ENCODE measurements at places on chromosomes 4 and X.

- no peak for DNase-seq
Observed at GRCh38 chr4:75745161-75745560, 20.8 kb downstream of the USO1 start.

- DNase-seq: no peak
Observed at GRCh38 chr4:166274136-166274761, 401.2 kb downstream of the TLL1 start.

- DNase-seq: no peak
Observed at GRCh38 chr4:150244600-150244999, 166.4 kb downstream of the DCLK2 start.

DNA sequence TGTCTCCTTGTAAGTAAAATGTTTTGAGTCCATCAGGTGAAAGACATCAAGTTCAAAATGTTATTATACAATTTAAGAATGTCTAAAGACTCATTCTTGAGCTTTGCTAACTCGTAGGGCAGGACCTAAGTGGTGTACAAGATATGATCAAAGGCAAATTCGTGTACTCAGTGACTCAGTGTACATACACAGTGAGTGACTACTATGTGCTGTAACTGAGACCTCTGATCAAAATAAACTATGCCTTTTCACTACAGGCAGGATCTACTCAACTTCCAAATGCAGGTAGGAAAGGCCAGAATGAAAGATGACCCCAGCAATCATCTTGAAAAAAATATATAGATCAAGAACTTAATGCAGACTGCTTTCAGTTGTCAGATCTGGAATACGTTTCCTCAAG is 49.9 kb downstream of the ADGRG2 start:
- DNase-seq: no peak

GRCh38 chr4:39319676-39320075 is 46.5 kb downstream of the RFC1 start:
- no peak for DNase-seq

GRCh38 chr4:47485768-47486167 is 693 bp downstream of the ATP10D start:
- DNase-seq: no peak

DNA sequence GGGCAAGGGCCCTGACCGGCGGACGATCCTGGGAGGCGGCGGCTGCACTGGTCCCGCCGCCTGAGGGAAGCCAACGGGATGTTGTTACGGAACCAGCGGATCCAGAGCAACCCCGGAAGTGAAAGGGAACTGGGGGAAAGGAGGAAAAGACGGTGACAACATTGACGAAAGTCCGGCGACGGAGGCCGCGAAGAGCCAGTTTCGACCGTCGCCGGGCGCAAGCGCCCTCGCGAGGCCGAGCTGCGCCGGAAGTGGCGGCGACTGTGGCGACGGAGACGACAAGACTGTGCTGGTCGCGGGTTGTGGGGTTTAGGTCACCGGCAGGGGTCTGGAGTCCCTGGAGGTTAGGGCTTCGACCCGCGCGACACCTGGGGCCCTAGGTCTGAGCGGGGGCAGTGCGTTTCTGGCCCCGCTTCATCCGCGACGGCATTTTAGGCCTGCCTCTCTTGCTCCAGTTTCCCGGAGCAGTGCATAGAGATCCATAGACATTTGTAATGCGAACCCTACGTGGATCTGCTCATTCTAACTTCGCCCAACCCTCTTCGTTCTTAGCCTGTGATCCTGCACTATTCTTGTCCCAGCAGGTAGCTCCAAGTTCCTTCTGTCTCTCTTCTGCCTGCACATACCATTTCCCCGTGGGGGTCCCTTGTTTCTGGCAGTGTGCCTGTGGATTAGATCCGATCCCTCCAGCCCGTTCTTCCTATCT is at the start of gene BOD1L1:
Gene BOD1L1 (minus strand): TSS at position 120 of the 706 bp plus-strand sequence. CDS start 138 bp downstream, outside the sequence.
- peak; percentile 81 for DNase-seq

GRCh38 chr4:163611182-163611581 is 116.7 kb downstream of the TMA16 start:
- DNase-seq: no peak

GRCh38 chr4:57122959-57123358 is 12.8 kb upstream of the IGFBP7 start:
- DNase-seq: no peak

GRCh38 chrX:44874420-44875184 is 1.6 kb downstream of the KDM6A start:
- peak; percentile 81 for DNase-seq

- DNase-seq: no peak
Observed at GRCh38 chr4:101191302-101192098, 155.8 kb downstream of the PPP3CA start.

GRCh38 chrX:57952320-57952678 is 42.0 kb upstream of the ZXDA start:
- no peak for DNase-seq

- peak; percentile 53 for DNase-seq
Observed at GRCh38 chrX:103157496-103158316, 57.2 kb upstream of the BEX4 start.
